GM13977 (cell line): ENCODE measurements at places on chromosomes 2 and 18.

DNA sequence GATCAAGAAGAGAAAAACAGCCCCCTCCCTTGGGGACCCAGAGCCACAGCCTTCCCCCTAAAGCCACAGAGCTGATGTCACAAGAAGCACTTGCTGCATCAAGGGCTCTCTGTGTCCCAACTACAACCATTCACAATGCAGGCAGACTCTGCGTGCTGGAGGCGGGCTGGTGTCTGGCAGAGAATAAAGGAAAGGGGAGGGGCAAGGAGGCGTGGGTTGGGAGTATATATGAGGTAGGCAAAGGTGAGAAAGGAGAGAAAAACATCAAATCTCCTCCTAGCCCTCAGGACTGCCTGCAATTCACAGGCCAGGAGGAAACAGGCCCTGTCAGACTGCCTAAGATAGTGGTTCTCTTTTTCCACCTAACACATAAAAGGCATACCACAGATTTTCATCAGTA lies 48.8 kb upstream of the IHH start:
- DNase-seq, result no peak

DNA sequence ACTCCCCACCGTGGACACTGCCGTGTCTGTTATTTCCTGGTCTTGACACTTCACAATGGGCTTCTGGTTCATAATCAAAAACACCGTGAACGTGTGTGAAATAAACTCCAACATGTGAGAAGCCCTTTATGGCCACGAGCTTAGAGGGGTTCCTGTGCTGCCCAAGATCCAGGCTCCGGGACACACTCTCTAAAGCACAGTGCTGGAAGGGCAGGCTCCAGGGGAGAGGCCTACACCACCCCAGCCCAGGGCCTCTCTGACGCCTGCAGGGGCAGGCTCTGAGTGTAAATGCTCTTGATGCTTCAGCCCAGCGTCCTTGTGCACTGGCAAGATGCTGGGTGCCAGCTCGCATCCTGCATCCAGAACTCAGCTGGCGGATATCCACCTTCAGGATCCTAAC lies 13.7 kb downstream of the CHST10 start:
- no peak for DNase-seq

DNA sequence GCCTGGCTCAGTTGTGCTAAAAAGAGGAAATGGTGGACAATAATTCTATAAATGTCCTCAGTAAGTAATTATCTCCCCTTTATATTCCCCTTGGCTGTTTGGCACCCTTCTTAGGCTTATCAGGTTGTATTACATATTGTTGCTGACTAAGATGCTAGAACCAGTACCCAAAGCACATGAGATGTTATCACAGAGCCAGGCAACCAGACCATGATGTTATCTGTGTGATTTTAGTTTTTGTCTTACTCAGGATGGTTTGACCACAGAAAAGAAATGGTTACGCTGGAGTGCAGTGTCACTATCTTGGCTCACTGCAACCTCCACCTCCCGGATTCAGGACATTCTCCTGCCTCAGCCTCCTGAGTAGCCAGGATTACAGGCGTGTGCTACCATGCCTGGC lies 15.2 kb downstream of the R3HDM1 start:
- no peak for DNase-seq

- no peak for DNase-seq
These were observed 146.8 kb upstream of the KCNJ3 start for GRCh38 chr2:154551649-154552048.

DNA sequence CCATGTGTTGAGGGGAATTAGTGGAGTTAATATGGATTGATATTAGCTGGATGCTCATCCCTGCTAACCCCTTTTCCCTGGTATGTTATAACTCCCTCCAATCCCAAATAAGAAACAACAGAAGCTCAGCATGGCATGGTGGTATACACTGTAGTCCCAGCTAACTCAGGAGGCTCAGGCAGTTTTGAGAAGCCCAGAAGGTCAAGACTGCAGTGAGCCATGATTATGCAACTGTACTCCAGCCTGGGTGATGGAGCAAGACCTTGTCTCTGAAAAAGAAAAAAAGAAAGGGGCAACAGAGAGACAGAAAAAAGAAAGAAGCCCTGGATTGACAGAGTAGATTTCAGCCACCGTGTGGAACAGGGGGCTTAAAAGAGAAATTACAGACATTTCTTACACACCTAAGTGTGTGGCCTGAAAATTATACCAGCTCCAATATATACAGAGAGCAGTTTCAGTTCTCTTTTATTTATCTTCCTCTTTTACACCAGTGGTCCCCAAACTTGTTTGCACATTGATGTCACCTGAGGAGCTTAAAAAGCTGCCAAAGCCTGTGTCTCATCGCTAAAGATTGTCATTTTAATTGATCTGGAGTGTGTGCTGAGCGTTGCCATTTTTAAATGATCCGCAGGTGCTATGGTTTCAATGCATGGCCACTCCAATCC lies 203.6 kb downstream of the UBE2E3 start:
- DNase-seq, result no peak

GRCh38 chr2:120142528-120143219 lies 80.5 kb downstream of the TMEM185B start:
- DNase-seq, result no peak

DNA sequence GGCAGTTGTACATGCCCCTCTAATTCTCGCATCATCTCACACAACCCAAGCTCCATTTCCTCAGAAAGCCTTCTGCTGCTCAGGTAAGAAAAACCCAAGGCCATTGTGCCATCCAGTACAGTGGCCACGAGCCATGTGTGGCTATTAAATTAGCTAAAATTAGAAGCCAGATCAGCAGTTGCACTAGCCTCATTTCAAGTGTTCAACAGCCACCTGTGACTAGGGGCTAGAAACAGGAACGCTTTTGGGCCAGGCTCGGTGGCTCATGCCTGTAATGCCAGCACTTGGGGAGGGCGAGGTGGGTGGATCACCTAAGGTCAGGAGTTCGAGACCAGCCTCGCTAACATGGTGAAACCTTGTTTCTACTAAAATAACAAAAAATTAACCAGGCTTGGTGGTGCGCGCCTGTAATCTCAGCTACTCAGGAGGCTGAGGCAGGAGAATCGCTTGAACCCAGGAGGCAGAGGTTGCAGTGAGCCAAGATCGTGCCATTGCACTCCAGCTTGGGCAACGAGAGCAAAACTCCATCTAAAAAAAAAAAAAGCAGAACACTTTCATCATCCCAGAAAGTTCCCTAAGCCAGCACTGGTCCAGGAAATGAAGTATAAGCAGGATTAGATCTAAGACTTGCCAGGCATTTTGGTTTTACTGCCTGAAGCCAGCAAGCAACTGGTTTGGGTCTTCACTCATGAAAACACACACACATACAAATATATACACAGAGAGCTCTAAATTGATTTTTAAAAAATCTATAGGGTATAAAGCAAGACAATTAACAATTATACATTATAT lies 35.7 kb downstream of the ATP8B1 start:
- DNase-seq, result no peak

- no peak for DNase-seq
These were observed 10.7 kb downstream of the SPTBN1 start for GRCh38 chr2:54466870-54467269.

- DNase-seq, result no peak
These were observed 22.4 kb downstream of the NCOA1 start for GRCh38 chr2:24513281-24514071.

GRCh38 chr2:48232351-48232750 lies 297.6 kb upstream of the STON1 start:
- no peak for DNase-seq

GRCh38 chr2:30981096-30981495 lies 157.1 kb downstream of the GALNT14 start:
- no peak for DNase-seq

- no peak for DNase-seq
These were observed 7.4 kb downstream of the CNNM4 start for GRCh38 chr2:96768083-96768561.

- DNase-seq, result no peak
These were observed 33.4 kb upstream of the SKOR2 start for GRCh38 chr18:47284721-47285395.

- no peak for DNase-seq
These were observed 25.1 kb downstream of the TTC39C start for GRCh38 chr18:24039671-24040070.

GRCh38 chr18:69978732-69979715 lies 31.4 kb upstream of the CD226 start:
- peak; percentile 21 for DNase-seq

GRCh38 chr2:145070703-145071102 lies 550.8 kb upstream of the ZEB2 start:
- no peak for DNase-seq

GRCh38 chr18:11981192-11981542 lies at the start of gene IMPA2:
Gene IMPA2, plus strand, starts transcription at chr18:11981507. Its CDS starts 163 bp downstream, at chr18:11981670.
- DNase-seq, result no peak

DNA sequence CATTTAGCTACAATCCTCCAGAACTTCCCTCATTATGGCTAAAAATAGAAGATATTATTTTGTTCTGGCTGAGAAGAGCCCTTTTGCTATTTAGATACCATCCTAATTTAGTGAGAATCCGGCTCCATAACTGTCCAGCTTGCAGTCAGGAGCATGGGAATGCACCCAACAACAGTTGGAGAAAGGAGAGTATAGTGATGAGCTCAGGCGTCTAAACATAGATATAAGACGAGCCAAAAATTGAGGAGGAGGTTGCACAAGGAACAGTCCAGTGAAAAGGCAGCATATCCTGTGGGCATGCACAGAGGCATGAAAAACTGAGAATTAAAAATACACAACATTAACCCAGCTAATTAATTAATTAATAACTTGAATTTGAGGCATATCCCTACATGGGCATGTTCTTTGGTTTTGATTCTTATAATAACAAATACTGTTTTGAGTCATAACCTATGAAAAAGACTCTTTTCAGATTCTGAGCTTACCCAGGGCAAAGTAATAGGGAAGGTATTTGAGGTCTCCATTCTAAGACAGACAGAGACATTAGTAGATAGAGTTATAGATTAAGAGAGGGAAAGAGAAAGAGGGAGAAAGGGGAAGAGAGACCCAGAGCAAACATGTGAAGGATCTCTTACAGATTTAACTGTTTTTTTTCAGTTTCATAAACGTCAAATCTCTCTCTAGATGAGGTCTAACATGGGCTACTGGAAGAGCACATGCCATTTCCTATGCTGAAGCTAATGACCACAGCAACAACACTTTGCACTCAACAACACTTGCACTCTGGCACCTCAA lies 311.2 kb downstream of the OSR1 start:
- peak; percentile 21 for DNase-seq

GRCh38 chr2:46942143-46942526 lies 26.5 kb upstream of the MCFD2 start:
- peak; percentile 73 for DNase-seq

DNA sequence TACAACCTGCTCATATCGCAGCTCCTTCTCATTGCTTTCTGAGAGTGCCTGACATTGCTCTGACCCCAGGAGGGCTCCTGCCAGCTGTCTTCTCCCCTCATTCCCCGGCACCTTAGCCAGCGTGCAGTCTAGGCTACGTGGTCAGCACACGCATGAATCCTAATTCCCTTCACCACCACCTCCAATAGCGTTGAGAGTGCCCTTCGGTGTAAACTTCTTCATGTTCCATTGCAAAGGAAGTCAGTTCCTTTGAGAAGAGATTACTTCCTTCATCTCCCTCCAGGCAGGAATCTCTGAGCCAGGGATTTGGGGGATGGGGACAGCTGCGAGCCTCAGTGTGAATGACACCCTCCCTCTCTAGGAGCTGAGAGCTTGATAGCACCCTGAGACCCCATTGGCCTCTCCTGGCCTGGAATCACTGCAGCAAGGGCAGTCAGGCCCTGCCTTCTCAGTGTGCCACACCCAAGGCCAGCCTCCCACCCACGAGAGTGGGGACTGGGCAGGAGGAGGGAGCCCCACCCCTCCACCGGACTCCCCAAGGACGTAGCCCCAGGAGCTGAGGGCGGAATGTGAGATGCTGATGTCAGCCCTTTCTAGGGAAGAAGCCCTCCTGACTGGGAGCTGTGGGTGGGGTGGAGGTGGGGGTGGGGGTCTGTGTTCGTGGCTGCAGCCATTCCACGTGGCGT lies 53.4 kb downstream of the SLC66A2 start:
- DNase-seq, result no peak

DNA sequence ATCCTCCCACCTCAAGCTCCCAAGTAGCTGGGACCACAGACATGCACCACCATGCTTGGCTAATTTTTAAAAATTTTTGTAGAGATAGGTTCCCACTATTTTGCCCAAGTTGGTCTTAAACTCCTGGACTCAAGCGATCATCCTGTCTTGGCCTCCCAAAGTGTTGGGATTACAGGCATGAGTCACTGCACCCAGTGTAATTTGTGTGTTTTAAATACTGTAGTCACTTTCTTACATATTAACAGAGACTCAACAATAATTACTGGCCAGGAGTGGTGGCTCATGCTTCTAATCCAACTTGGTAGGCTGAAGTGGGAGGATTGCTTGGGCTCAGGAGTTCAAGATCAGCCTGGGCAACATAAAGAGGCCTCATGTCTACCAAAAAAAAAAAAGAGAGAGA lies 293.0 kb downstream of the RDH14 start:
- no peak for DNase-seq

DNA sequence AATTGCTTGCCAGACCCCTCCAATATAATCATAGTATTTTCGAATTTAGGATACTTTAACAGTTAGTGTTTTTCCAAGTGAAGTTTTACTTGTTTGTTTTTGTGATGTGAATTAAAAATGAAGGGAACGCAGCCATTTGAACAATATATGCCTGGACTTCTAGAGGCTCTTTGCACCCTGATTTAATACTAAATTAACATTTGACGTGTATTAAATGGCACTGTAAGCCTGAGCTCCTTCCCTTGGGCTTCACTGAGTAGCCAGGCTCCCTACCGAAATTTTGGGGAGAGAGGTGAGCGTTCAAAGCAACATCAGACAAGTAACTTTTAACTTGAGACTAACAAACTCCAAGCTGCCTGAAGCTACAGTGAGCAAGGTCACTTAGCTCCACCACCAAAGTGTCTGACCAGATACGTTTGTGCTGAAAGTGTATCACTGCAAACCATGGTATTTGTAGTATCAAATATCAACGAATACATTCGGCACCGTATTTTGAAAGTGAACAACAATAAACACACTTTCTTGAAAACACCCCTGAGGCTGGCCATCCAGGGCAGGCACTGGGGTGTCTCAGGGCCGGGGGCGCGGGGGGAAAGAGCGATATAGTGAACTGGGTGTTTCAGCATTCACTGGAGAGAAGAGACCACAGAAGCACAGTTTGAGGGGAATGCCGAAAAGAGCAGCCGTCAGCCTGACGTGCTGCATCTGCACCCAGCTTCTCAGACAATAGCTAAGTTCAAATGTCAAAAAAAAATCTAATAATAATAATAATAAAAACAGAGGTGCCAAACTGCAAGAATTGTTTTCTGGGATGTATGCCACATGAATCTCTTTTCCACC lies 7.7 kb upstream of the POU3F3 start:
- peak; percentile 16 for DNase-seq

DNA sequence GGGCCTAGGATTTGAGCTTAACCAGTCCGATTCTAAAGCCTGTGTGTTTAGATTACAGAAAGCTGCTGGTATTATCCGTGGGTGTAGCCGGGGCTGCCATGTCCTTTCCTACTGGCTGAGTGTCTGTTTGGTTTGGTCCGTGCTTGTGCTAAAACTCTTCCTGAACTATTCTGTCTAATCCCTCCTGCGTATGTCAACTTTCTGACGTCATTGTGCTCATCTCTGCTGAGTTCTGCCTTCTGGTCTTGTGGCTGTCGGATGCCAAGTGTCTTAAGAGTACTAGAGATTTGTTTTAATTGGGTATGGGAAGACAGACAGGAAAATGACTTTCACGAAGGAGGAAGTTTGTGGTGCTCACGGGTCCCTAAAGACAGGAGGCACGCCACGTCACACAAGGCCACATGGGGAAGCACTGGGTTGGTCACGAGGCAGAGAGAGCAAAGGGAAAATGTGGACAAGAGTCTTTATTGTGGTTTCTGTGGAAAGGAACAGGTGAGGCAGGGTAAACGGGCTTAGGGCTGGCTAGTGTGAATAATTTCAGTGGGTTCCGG lies 31.8 kb upstream of the NTSR2 start:
- DNase-seq, result no peak

GRCh38 chr2:118987886-118988285 lies 45.9 kb downstream of the MARCO start:
- DNase-seq, result no peak
